ENCODE measurements at places on chromosomes 11 and 22. TPM values are rescaled to one million over a fixed set of nuclear protein-coding genes. Genes with fewer than 3 reads are reported as not detected.

Gene KCNJ4
- not detected for polyA plus RNA-seq

Gene SLC25A18
- not detected for polyA plus RNA-seq

Gene EHD1
- polyA plus RNA-seq = 208 TPM

Gene OR5B21
- not detected for polyA plus RNA-seq

Gene RFPL1
- not detected for polyA plus RNA-seq

Gene LMO1
- polyA plus RNA-seq = 0.22 TPM

Gene MUC5B
- polyA plus RNA-seq = not detected

Gene VWCE
- 0.39 TPM for polyA plus RNA-seq

Gene SORL1
- 21.0 TPM for polyA plus RNA-seq

Gene SEPTIN3
- polyA plus RNA-seq = 0.06 TPM

Gene DBX1
- polyA plus RNA-seq = not detected

Gene RTN4R
- 0.79 TPM for polyA plus RNA-seq

Gene TEX12
- 0.10 TPM for polyA plus RNA-seq

Gene GGT5
- not detected for polyA plus RNA-seq

Gene OR52N5
- polyA plus RNA-seq = not detected

Gene HBE1
- polyA plus RNA-seq = not detected

Gene IL10RA
- 73.3 TPM for polyA plus RNA-seq

Gene USH1C
- polyA plus RNA-seq = not detected

Gene MYBPC3
- 1.4 TPM for polyA plus RNA-seq

Gene TTLL12
- polyA plus RNA-seq = 8.5 TPM

Gene PLAAT5
- polyA plus RNA-seq = not detected

Gene RPS6KA4
- 32.5 TPM for polyA plus RNA-seq

Gene OR8B8
- polyA plus RNA-seq = not detected

Gene NXPE1
- polyA plus RNA-seq = not detected

Gene THAP12
- polyA plus RNA-seq = 21.4 TPM

Gene ZFP91
- 14.4 TPM for polyA plus RNA-seq

Gene GRAMD4
- 17.0 TPM for polyA plus RNA-seq

Gene NDUFA6
- 49.0 TPM for polyA plus RNA-seq

Gene MYOD1
- polyA plus RNA-seq = not detected

Gene OR52A1
- polyA plus RNA-seq = not detected

Gene TUB
- 0.06 TPM for polyA plus RNA-seq

Gene NNMT
- polyA plus RNA-seq = not detected

Gene TEF
- polyA plus RNA-seq = 1.6 TPM

Gene KRTAP5-8
- 0.26 TPM for polyA plus RNA-seq

Gene FUT4
- polyA plus RNA-seq = 0.89 TPM

Gene TEX54
- polyA plus RNA-seq = not detected

Gene DKK3
- not detected for polyA plus RNA-seq

Gene MS4A6A
- polyA plus RNA-seq = 4.1 TPM

Gene TRIM5
- 10.4 TPM for polyA plus RNA-seq

Gene BIK
- 3.0 TPM for polyA plus RNA-seq

Gene UBQLNL
- polyA plus RNA-seq = 1.8 TPM

Gene CDC42BPG
- polyA plus RNA-seq = 4.4 TPM

Gene KREMEN1
- not detected for polyA plus RNA-seq

Gene TYR
- not detected for polyA plus RNA-seq

Gene CRYBA4
- not detected for polyA plus RNA-seq

Gene LBHD1
- 19.3 TPM for polyA plus RNA-seq

Gene SHANK2
- polyA plus RNA-seq = not detected

Gene FOLH1
- not detected for polyA plus RNA-seq

Gene HMOX1
- polyA plus RNA-seq = 4.7 TPM

Gene CDC42EP2
- 0.69 TPM for polyA plus RNA-seq

Gene BLID
- polyA plus RNA-seq = not detected

Gene CCDC179
- polyA plus RNA-seq = not detected

Gene KRTAP5-4
- polyA plus RNA-seq = not detected

Gene MPEG1
- polyA plus RNA-seq = 27.7 TPM
